ENCODE measurements at places on chromosomes 16 and 17.

- no peak for DNase-seq
Observed at GRCh38 chr17:33014751-33015150, 23.1 kb downstream of the SPACA3 start.

DNA sequence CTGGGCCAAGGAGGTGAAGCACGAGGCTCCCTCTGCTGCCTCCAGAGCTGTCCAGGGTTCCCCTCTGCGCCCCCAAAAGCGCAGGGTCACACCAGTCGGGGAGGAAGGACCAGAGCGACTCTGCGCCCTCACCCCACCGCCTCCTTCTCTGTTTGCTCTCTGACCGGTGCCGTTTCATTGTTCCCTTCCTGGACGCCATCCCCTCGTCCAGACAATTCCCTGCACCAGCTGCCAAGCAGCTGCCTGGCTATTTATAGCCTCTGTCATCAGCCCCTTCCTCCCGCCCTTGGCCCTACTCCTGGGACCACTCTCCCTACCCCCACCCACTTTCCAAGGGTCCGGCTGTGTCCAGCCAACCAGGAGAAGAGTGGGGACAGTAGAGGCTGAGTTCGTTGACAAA, 68.8 kb upstream of the CREBBP start:
- no peak for DNase-seq

GRCh38 chr16:2782583-2783351, 4.6 kb downstream of the PRSS33 start:
- DNase-seq: no peak

- no peak for DNase-seq
Observed at GRCh38 chr17:55814377-55814776, 63.5 kb downstream of the PCTP start.

DNA sequence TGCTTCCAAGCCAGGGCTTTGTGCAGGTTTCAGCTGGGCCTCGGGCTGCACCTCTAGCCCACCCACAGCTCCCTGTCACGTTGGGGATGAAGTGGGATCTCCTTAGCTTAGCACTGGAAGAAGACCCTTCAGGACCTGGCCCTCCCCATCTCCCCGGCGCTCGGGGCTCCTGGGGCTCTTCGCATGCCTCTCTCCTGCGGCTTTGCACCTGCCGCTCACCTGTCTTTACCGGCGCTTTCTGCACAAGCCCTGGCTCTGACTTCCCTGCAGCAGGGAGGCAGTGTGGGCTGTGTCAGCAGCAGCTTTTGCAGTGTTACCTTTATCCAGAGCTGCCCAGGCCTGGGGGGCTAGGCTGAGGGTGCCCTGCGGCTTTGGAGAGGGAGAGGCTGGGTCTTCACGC, 52.3 kb downstream of the NT5M start:
- no peak for DNase-seq

GRCh38 chr17:17886226-17886625, 49.4 kb upstream of the SREBF1 start:
- no peak for DNase-seq

GRCh38 chr17:13925579-13925978, 143.7 kb upstream of the COX10 start:
- no peak for DNase-seq

DNA sequence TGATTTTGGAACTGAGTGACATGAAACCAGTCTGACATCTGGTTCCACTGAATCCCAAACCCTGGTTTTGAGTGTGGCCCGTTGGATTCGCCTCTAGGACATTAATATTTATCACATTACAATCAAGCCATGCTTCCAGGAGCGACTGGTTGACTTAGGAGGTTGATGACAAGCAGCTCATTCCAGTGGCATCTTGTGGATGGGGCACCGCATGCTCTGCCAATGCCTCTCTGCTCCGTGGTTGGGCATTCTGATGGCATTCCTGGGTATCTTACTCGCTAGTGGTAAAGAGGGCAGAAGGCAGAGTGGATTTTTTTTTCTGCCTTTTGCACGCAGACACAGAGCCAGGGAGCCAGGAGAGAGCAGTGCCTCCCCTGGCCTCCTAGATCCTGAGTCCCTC, 31.4 kb downstream of the CACNG4 start:
- DNase-seq: no peak

DNA sequence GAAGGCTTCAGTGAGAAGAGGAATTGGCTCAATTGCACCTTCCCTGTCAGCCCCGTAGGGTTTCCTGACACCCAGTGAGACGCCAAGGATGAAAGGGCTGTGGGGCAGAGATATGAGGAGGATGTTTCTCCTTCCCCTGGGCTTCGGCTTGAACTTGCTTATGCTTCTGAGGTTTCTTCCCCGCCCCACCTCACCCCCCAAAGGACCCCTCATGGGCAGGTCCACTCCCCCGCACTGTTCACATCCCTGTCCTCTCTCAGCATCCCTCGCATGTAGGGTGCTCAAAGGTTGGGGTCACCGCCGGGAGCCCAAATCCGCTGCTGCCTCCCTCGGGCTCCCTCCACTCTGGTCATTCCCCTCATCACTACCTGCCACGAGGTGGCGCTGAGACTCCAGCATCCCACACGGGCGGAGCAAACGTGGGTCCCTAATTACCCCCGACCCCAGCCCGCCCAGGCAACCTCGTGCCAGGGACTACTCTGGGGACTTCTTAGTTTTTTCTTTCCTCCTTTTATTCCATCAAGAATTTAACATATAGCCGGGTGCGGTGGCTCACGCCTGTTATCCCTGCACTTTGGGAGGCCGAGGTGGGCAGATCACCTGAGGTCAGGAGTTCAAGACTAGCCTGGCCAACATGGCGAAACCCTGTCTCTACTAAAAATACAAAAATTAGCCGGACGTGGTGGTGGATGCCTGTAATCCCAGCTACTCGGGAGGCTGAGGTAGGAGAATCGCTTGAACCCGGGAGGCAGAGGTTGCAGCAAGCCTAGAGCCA, 3.3 kb upstream of the TRARG1 start:
- peak; percentile 69 for DNase-seq
